Stimulated activated CD4-positive, alpha-beta T cell treated with anti-CD3 and anti-CD28 coated beads, TNF-alpha, amount 100 ng/mL, for 1 hour (primary cell): ENCODE measurements at places on chromosomes 7 and 10.

DNA sequence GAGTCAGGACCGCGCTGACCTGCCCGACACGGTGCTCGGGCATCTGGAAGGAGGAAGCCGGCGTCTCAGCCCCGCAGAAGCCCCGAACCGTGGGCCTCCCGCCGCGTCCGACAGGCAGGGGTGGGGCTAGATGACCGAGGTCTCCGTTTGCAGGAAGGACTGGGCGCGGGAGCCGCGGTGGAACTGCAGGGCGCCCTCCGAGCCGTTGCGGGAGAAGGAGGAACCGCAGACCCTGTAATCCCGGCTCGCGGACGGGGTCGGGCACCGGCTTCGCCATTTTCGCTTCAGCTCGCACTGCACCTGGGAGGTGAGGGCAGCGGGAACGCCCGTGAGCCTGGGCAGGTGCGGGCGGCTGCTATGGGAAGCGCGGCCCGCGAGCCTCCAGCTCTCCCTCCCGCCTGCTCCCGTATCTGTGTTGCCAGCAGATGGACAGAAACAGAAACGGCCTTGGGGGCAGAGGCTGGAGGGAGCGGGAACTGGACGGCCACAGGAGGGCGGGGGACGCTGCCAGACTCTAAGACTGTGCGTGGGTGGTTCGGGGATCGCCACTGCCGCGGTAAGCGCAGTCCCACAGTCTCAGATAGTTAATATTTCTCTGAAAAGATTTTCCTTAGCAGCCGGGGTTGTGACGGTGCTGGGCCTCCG, 114.1 kb downstream of the VIPR2 start:
- no peak for DNase-seq

GRCh38 chr10:62618576-62619412, 185.7 kb upstream of the ADO start:
- no peak for DNase-seq

- DNase-seq: no peak
Measured at GRCh38 chr7:45087301-45088145, 1.2 kb downstream of the NACAD start.

DNA sequence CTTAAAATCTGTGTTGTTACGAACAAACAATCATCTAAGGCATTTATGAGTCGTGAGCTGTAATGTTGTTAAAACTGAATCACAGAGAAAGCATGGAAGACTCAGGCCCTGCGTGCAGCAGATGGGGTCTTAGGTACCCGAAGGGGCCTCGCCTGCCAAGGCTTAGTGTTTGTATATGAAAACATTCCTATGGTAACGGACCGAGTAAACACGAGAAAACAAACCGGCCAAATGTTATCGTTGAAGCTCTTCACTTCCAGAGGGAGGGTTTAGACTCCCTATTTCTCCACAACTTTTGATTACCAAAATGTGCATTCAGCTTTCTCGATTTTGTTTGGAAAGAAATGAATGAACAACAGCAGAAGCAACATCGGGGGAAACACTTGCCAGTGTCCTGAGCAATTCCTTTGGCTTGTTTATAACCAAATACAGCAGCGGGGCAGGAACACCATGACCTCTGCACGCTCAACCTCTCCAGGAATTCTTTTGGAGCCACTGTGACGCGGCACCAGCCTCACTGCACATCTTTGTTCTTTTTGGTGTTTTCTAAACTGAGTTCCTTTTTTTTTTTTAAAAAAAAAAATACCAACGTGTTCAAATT, 121.6 kb upstream of the KLF6 start:
- DNase-seq: no peak

- no peak for DNase-seq
Measured at GRCh38 chr10:7397049-7398035, 13.5 kb downstream of the SFMBT2 start.

DNA sequence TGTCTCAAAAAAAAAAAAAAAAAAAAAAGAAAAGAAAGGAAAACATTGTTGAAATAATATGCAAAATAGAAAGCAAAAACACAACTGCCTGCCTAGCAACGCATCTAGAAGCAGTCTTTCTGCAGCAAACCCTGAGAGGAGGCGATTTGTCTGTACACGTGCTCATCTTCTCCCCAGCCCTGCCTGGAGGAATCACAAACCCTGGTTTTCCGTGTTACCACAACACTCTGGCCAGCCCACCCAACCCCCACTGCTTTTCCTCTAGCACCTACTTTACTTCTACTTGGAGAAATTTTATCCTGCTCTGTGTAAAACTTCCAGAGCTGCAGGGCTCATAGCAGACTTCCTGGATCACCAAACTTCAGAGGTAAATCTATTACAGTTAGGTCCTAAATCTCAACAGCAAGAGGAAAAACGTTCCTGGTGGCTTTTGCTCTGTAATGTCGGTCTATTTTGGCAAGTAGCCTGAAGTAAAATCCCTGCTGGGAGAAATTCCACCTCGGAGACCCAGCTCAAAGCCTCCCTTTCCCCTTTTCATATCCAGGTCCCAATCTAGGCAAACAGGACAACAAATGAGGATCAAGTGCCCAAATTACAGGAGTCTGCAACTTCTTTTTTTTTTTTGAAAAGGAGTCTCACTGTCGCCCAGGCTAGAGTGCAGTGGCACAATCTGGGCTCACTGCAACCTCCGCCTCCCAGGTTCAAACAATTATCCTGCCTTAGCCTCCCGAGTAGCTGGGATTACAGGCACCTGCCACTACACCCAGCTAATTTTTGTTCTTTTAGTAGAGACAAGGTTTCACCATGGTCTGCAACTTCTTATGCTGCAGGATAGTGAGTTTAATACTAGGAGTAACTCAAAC, 91.6 kb downstream of the DNMBP start:
- DNase-seq: no peak

DNA sequence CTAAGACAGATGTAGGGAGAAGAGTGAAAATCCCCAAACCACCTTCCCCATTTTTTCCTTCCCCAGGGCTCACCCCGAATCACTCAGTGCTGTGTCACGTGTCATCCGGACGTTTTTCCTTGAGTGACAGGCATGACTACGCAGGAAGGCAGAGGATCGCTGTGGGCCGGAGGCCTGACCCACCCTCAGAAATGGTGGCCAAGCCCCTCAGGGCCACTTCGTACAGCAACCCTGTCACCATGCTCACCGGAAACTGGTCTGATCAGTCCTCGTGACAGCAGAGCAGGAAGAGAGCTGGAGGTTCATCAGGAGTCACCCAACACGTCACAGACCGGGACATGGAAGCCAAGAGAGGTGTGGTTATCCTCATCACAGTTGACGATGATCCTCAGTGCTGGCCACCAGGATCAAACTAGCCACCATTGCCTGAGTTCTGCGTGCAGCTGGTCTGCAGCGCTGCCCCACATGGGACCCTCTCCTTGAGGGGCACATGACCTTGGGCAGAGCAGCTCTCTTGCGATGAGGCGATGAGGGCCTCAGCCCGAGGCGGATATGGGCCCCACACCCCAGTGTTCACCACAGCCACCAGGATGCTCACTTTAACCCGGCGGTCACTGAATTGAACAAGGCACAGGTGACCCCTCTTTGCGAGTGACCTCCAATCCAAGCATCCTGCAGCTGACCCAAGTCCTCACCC, 99.3 kb upstream of the INSIG1 start:
- no peak for DNase-seq

GRCh38 chr7:29265208-29265923, 70.8 kb downstream of the CHN2 start:
- no peak for DNase-seq

GRCh38 chr10:113297226-113297625, 255.6 kb upstream of the HABP2 start:
- no peak for DNase-seq

- no peak for DNase-seq
Measured at GRCh38 chr7:130901209-130901783, 167.3 kb upstream of the KLF14 start.

- DNase-seq: no peak
Measured at GRCh38 chr7:78968951-78969350, 484.5 kb downstream of the MAGI2 start.

DNA sequence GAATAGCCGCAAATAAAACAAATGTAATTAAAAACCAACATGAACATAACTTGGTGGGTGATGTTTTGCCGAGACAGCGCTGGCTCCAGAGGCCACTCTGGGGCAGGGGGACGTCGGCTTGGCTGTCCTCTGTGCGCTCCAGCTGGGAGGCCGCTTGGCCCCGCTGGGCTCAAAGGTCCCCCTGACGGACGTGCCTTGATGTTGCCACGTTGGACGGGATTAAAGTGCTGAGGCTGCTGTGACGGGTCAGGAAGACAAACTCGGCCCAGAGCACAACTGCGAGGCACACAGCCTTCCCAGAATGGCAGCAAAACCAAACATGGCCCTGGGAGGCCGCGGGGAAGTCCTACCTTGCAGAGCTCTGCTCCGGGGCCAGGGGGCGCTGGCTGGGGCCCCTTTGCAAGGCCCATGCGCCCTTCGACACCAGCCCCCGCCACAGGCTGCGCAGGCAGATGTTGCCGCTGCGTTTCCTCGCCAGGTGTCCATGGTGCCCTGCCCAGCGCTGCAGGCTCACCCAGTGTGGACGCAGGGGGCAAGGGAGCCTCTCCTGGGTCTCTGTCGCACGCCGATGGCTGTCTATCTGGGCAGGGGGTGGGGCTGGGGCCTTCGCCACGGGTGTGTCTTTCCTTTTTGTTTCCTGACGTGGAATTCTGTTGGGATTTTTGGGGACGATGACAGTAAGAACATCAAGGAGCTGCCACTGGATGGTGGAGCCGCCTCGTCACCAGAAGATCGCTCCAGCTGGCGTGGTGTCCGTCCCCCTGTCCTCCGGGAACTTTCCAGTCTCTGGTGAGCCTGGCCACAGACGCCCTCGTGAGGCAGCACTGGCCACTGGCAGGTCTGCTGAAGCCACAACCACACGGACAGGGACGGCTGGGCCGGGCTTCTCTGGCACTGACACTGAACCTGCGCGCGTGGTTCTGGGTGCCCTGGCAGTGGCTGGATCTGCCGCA, 99.6 kb upstream of the DIP2C start:
- no peak for DNase-seq

DNA sequence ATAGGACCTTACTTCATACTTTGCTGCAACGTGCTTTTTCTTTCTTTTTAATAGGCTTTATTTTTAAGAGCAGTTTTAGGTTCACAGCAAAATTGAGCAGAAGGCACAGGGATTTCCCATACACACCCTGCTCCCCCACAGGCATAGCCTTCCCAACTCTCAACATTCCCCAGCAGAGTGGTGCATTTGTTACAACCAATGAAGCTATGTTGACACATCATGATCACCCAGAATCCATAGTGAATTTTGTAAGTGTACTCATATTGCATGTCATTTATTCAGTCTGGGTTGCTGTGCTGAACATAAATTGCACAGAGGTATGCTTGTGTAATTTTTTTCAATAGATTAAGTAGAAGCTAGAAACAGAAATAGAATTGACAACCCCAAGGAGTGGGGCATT, 327.3 kb downstream of the INHBA start:
- DNase-seq: no peak

DNA sequence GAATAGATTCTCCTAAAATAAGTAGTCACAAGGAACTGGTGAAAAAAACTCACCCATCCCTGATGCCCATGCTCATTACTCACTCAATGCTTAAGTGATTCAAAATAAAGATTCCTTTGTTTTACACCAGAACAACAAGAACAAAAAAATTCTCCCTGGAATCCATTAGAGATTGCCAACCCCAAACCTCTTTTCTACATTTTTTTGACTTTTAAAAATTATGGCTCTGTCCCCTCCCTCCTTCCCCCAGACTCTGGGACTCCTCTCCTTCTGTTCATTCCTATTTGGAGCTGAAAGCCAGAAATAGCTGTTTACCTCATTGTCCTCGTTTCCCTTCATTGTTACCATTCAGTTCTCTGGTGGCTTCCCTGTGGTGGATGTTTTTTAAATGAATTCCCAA, 63.2 kb upstream of the FHIP2A start:
- no peak for DNase-seq

- no peak for DNase-seq
Measured at GRCh38 chr7:38229386-38229785, 44.0 kb downstream of the TARP start.

- DNase-seq: no peak
Measured at GRCh38 chr7:42152329-42153205, 84.4 kb downstream of the GLI3 start.

- DNase-seq: no peak
Measured at GRCh38 chr7:80481196-80481884, 30.5 kb downstream of the GNAT3 start.

GRCh38 chr10:89478085-89478738, 57.2 kb downstream of the SLC16A12 start:
- DNase-seq: no peak

- DNase-seq: no peak
Measured at GRCh38 chr10:131649617-131650016, 251.2 kb upstream of the PPP2R2D start.

- DNase-seq: no peak
Measured at GRCh38 chr10:99676426-99676825, 17.1 kb downstream of the ENTPD7 start.

- no peak for DNase-seq
Measured at GRCh38 chr7:36514289-36515243, 124.9 kb downstream of the ANLN start.

GRCh38 chr10:86871563-86872183, 85.7 kb downstream of the MMRN2 start:
- no peak for DNase-seq

DNA sequence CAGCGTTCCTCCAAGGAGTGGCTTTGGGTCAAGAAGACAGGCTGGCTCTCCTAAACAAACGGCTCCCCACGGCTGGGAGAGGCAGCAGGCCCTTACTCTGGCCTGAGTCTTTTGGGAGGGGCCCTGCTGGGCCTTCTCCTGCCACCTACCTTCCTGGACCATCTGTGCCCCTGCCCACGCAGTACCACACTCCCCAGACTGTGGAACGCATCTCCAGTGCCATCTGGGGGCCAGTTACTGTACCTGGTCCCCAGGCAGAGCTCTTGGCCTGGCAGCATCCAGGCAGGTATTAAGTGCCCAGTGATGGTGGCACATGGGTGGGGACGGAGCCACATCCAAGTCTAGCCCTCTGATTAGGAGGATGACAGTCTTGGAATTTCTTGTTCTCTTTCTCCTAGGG, 14.4 kb downstream of the ALKBH4 start:
- no peak for DNase-seq

DNA sequence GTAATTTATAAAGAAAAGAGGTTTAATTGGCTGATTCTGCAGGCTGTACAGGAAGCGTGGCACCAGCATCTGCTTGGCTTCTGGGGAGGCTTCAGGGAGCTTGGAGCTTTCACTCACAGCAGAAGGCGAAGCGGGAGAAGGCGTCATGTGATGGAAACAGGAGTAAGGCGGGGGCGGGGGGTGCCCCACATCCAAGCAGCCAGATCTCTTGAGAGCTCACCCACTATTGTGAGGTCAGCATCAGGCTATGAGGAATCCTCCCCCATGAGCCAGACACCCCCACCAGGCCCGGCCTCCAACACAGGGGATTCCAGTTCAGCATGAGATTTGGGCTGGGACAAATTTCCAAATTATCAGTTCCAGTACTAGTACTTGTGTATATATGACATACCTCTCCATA, 46.2 kb downstream of the WDR37 start:
- no peak for DNase-seq

DNA sequence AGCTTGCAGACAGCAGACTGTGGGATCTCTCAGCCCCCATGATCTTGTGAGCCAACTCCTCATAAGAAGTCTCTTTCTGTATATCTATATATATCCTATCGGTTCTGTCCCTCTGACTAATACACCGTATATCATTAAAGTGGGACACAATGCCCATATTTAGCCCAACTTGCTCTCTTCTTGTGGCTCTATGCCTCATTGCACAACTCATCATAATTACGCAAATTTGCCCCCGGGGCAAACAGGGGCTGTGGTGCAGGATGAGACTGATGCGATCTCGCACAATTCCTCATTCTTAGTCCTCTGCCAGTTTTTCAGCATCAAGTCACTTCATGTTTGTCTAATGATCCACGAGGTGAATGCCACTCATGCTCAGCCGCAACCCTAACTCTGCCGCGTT, 183.2 kb downstream of the PRPF18 start:
- DNase-seq: no peak
